Common myeloid progenitor, CD34-positive (primary cell): ENCODE measurements at places on chromosomes 2 and 18.

- DNase-seq, result peak; percentile 77
These were observed 521.2 kb upstream of the FANCL start for GRCh38 chr2:58762176-58762781.

- peak; percentile 8 for DNase-seq
These were observed 263.8 kb upstream of the ATP5MC3 start for GRCh38 chr2:175445281-175445680.

DNA sequence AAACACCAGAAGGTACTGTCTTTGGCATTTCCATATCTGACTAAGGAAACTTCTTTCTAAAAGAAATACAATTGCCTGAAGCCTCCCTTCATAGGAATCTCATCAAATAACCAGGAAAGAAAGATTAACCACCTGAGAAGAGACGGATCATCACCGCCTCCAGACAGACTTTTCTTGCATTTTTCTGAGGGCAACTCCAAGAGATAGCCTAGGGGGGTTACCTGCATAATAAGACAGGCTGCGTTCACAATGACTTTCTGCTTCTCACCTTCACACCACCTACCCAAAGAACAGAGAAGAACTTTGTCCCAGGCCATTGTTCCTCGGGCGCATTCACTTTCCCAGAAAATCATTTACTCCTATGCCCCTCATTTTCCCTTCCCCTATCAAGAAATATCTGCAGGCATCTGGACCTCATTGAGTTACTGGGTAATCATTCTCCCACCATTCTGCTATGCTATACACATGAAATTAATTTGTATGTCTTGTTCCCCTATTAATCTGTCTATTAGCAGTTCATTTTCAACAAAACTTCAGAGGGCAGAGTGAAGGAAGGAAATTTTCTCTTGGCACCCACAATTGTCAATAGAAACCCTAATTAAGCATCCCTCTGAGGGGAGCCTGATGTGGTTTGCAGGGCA lies 8.3 kb upstream of the POMC start:
- no peak for DNase-seq

DNA sequence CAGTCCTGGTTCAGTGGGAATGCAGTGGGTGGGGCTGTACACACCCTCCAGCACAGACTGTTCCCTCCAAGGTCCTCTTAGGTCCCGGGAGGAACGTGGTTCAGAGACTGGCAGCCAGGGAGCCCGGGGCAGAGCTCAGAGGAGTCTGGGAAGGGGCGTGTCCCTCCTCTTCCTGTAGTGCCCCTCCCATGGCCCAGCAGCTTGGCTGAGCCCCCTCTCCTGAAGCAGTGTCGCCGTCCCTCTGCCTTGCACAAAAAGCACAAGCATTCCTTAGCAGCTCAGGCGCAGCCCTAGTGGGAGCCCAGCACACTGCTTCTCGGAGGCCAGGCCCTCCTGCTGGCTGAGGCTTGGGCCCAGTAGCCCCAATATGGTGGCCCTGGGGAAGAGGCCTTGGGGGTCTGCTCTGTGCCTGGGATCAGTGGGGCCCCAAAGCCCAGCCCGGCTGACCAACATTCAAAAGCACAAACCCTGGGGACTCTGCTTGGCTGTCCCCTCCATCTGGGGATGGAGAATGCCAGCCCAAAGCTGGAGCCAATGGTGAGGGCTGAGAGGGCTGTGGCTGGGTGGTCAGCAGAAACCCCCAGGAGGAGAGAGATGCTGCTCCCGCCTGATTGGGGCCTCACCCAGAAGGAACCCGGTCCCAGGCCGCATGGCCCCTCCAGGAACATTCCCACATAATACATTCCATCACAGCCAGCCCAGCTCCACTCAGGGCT lies 17.5 kb upstream of the FAHD2A start:
- no peak for DNase-seq

- DNase-seq, result no peak
These were observed 523.0 kb downstream of the TXNL1 start for GRCh38 chr18:56115071-56116015.

- no peak for DNase-seq
These were observed 1168.4 kb downstream of the DPP10 start for GRCh38 chr2:115610888-115611287.

GRCh38 chr2:109474319-109474825 lies 139.4 kb downstream of the SEPTIN10 start:
- DNase-seq, result no peak

DNA sequence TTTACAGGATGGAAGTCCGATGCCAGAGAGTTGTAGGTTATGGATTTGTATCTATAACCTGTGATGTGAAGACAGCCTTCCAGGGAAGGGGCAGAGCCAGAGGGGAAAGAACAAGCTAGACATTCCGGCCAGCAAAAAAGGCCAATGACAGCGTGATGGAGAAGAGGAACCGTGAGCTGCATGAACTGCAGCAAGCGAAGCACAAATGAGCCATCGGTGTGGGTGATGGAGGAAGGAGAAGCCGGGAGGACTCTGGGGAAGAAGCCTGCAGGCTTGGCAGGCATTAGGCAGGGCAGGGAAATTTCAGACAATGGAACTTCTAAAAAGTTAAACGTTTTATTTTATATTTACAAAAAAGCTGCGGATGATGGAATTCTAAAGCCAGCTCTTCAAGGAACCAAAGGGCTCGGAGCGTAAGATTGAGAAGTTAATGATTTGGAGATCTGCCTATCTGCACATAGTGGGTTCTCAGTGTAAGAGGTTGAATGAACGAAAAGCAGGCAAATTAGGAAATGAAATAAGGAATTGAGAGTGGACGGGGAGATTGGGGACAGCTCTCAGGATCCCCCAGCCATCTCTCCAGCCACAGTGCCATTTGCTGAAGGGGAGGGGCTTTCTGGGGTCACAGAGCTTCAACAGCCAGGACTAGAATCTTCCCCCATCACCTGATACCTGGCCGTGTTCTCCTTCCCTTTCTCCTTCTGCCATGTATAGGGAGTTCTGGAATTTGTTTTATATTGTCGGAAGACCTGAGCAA lies 28.4 kb downstream of the NGEF start:
- no peak for DNase-seq

DNA sequence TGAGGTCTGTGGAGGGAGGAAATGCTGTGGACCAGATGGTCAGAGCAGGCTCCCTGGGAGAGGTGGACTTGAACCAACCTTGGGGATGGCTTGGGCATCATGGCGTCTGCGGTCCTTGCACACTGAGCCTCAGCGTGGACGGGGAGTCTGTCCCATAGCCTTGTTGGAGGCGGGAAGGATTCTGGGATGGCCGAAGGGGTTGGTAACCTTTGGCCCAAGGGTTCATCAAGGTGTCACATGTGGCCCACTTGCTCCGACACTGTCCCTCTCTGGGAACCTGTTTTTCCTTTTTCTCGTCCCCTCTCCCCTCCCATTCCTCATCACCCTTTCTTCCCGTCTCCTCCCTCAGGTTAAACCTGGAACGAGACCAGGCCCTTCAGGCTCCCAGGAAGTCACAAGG lies 66.4 kb downstream of the MAPK4 start:
- no peak for DNase-seq

GRCh38 chr2:222280795-222281194 lies 18.0 kb downstream of the PAX3 start:
- DNase-seq, result no peak

- DNase-seq, result no peak
These were observed 1337.0 kb upstream of the FAM98A start for GRCh38 chr2:34936089-34936488.

GRCh38 chr2:4180631-4181030 lies 477.3 kb downstream of the DCDC2C start:
- no peak for DNase-seq

- no peak for DNase-seq
These were observed 36.2 kb upstream of the TMEFF2 start for GRCh38 chr2:192230889-192231453.

DNA sequence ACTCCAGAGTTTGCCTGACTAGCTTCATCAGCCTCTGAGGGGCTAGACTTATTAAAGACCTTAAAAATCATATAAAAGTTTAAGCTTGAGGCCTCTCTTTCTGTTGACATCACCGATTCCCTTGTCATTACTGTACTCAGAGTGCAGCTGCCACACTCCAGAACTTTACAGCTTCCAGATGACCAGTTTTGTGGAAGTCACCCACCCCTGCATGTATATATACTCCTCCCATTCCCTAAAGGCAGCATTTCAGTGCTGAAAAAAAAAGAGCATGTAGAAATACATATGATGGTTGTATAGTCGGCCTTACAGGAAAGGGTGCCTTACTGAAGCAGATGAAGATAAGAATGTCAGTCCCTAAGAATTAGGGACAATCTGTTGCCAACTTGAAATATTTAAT lies 117.3 kb downstream of the FEZ2 start:
- DNase-seq, result no peak

DNA sequence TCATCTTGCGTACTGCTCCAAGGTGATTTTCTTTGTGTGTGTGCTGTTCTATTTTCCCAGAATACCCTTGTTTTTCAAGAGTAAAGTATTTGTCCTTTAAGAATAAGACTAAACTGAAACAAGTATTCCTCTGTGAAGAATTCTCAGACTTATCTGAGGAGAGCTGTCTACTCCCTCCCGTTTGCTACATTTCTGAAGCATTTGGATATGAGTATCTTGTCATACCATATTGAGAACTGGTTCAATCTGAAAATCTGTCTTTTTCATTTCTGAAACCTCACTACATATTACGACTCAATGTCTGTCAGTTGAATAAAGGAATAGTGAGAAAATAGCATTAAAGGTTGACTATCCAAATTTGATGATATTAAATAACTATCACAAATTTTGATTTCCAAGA lies 159.4 kb downstream of the PMAIP1 start:
- no peak for DNase-seq

DNA sequence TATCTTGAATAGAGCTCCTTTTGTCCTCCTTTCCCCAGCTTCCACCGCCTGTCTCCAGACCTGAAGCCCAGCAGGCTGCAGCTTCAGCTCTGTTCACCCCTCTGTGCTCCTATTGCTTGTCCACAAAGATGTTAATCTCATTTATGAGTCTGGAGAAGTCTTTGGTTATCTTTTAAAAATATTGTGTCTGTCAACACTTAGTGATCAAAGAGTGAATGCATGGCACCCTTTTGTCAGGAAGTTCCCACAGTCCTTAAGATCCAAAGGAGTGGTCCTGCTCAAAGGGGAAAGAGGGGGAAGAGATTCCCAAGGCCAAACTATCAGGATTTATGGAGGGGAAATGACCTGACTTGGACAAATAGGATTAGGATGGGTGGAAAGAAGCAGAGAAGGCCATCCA lies 118.9 kb downstream of the ACAA2 start:
- no peak for DNase-seq

DNA sequence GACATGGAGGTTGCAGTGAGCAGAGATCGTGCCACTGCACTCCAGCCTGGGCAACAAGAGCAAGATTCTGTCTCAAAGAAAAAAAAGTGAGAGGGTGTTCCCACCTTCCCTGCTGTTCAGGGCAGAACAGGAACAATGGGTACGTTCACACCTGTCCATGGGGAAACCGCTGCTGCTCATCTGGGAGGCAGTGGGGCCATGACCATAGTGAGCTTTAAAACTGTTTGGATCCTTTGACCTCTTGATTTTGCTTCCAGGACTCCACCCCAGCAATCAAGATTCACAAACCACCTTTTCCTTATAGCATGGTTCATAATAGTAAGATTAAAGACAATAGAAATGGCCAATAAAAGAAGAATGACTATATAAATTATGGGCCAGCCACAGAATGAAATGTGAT lies 209.2 kb downstream of the ARL4C start:
- DNase-seq, result no peak

DNA sequence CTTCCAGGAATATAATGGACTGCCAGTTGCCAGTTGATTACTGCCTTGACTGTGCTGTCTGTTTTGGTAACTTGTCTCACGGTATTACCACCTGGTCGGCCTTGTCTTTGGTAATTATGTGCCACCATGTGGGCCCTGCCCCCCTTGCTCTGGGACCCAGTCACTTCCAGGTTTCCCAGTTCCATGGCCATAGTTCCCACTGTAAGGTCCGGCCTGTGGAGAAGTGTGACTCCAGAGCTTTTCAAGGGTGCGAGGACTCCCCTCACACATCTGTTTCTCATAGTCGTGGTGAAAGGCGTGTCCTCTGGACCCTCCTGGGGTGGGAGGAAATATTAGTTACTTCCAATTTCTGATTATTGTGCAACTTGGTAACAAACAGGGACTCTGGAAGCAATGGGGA lies 150.5 kb downstream of the SEPTIN10 start:
- DNase-seq, result no peak

DNA sequence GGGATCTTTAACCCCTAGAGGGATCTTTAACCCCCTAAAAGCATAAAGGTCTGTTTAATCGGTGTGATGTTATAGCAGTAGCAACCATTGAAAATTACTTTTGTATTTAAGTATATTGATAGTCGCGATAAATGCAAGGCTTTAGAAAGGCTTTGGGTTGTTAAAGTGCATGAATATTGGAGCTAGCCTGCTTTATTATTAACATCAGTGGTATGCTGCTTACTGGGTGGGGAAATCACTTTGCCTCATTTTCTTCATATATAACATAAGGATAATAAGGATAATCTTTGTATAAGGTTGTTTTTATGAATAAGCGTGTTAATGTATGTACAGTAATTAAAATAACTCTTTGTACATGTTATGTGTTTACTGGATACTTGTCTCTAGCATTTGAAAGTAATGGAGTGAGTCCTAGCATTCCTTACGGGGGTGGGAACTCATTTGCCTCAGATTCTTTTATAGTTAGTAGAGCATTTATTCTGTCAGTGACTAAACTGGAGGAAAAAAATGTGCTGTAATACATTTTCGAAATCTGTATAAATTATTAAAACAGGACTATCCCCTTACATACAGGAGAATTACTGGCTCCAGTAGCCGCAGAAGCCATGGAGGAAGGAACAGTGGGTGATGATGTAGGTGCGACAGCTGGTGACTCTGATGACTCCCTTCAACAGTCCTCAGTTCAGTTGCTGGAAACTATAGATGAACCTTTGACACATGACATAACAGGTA lies 122.2 kb downstream of the BIRC6 start:
- DNase-seq, result no peak

- DNase-seq, result peak; percentile 58
These were observed 19.4 kb downstream of the DOK1 start for GRCh38 chr2:74573747-74574562.

DNA sequence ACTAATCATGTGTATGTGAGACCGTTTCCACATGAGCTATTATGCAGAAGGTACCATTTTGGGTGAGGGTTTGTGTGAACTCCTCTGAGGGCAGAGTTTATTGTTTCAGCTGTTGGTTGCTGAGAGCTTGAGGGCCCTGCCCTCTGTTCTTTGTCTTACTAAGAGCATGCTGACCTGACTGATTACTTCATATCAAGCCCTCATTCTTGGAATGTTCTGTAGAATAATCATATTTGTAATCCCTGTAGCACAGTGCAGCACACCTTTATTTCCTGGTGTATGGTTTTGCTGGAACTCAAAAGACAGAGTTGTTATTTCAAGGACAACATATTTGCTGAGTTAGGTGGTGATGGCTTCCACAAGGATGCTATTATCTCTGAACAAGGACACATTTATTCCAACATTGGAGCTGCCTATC lies 118.5 kb downstream of the GALNT3 start:
- DNase-seq, result no peak

DNA sequence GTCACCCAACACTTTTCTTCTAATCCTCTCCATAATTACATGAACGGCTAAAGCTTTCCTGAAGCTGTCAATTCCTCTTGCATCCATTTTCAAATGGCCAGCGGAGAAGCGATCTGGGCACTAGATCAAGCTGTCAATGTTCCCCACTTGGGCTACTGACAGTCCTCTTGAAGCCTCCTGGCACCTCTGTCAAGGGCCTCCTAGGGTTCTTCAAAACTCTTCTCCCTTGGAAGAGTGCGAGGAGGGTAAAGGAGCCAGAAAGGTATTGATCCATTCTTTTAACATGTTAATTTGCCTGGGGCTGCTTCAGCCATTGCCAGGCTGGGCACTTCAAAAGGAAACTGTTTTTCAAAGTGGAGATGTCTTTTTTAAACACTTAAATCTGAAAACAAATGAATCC lies 19.8 kb downstream of the EPHA4 start:
- DNase-seq, result no peak

- DNase-seq, result no peak
These were observed 131.4 kb downstream of the ZNF385B start for GRCh38 chr2:179729966-179730365.
